ENCODE measurements at places on chromosomes 2 and 18.

DNA sequence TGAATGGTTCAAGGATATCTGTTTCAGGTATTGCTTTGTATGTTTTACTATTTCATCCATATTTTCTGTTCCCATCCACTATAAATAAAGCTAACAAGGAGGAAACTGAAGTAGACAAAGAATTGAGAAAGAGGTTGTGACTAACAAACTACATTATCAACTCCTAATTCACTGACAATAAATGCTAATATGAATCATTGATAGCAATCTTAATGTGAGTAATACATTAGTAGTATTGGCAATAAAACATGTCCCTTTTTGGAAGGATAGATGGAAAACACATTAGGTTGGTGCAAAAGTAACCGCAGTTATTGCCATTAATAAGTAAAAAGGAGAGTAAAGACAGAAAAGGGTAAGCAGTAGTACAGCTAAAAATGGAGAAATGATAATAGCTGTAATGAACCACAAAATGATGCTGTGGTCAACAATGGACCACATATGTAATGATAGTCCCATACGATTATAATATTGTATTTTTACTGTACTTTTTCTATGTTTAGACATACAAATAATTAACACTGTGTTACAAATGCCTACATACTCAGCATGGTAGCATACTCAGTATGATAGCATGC lies 104.7 kb downstream of the THADA start:
- DNase-seq, result no peak

GRCh38 chr2:96024336-96025193 lies 10.2 kb downstream of the GPAT2 start:
- no peak for DNase-seq

- DNase-seq, result no peak
Observed at GRCh38 chr2:72155151-72155550, 7.5 kb upstream of the CYP26B1 start.

GRCh38 chr2:238921681-238922319 lies 73.9 kb downstream of the TWIST2 start:
- no peak for DNase-seq

- DNase-seq, result no peak
Observed at GRCh38 chr2:20425884-20426283, 21.0 kb upstream of the RHOB start.

GRCh38 chr2:42072349-42073118 lies 24.7 kb downstream of the PKDCC start:
- DNase-seq, result no peak

- DNase-seq, result no peak
Observed at GRCh38 chr18:47716632-47717185, 213.8 kb downstream of the SMAD2 start.

DNA sequence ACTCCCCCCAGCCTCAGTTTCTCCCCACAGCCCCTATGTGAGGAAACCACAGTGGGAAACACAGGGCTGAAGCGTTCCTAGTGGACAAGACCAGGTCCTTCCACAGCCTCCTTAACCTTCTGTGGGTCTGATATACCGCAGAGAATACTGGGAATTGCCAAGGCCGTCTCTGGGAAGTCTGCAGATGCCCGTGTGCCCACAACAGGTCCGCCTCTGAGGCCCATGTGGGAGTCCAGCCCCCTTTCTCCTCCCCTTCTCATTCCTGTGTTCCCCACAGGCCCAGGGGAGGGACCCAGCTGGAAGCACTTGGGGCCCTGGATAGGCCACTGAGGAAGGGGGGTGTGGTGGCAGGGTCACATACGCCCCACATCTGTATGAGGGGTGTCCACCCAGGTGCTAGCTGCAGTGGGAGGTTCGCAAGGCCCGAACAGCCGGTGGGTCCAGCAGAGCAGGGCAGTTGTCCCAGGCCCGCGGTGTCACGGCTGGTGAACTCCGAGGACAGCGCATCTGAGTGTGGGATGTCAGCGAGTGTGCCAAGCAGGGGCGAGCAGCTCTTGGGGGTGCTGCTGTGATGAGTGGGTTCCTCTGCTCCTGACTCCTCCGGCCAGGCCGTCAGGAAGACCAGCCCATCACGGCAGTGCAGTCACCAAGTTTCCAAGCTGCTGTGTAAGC lies 2.4 kb upstream of the KCNIP3 start:
- no peak for DNase-seq

DNA sequence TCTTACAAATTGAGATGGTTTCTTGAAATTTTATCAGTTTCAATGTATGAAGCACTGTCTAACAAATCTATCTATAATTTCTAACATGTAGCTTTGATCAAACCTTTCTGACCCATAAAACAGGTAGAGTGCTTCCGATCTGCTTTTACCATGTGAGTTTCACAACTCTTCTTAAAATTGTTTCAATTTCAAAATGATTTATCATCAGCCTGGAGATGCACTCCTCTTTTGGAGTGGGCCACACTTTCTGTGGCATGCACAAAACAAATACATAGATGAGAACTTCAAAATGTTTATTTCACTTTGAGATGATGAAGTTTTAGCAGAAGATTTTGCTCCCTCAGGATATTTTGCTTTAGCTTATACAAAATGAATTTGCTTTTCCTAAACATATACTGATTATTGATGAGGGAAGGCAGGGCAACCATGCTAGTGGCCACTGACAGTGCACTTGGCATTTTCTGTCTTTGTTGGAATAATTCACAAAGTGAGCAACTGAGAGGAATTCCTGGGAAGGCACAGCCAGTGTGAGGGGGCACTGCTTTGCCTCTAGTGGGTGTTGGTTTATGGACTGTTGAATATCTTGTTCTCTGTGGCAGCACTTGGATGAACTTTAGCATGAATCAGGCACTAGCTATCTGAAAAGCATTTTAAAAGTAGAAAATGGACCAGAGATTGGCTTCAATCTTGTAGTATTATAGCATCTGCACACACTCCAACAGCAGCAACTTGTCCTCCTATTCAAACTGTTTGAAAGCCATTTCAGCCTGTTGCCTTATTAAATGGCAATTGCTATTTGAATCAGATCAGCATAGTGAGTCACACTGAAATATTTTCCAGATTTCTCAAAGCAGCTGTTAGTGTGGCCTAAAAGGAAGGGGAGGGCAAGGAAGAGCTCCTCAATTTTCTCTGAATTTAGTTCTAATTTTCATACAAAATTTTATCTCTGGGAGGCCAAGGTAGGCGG lies 193.2 kb downstream of the CCDC85A start:
- no peak for DNase-seq

GRCh38 chr18:14974088-14974487 lies 226.1 kb downstream of the ANKRD30B start:
- no peak for DNase-seq

GRCh38 chr2:213251618-213252017 lies 32.6 kb upstream of the SPAG16 start:
- peak; percentile 43 for DNase-seq

GRCh38 chr2:144274131-144274530 lies 245.8 kb downstream of the ZEB2 start:
- no peak for DNase-seq

- no peak for DNase-seq
Observed at GRCh38 chr2:205967391-205968075, 118.4 kb downstream of the INO80D start.

DNA sequence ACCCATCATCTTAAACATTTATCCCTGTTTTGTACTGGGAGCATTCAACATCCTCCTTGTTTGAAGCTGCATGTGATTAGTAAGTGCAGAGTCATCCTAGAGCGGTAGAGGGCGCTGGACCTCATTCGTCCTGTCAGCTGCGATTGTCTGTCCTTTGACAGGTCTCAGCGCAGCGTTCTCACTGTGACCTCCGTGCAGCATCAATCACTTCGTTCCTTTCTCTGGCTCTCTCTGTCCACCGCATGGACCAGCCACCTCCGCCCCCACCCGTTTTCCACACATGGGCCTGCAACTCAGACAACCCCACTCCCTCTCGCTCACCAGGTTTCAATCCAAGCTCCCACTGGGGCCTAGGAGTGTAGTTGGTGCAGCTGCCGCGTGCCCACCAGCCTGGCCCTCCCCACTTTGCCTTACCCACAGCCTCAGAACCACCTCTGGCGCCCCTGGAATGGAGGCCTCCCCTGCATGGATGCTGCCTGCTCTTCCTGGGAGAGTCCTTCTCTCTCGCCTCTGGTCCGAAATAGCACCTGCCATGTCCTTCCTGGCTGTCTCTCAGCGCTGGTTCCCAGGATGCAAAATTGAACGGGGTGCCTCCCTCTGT lies 90.5 kb downstream of the NDUFA10 start:
- peak; percentile 32 for DNase-seq

GRCh38 chr2:188963741-188964140 lies 10.4 kb upstream of the COL3A1 start:
- DNase-seq, result no peak

GRCh38 chr2:170101789-170102188 lies 76.2 kb upstream of the MYO3B start:
- DNase-seq, result no peak

DNA sequence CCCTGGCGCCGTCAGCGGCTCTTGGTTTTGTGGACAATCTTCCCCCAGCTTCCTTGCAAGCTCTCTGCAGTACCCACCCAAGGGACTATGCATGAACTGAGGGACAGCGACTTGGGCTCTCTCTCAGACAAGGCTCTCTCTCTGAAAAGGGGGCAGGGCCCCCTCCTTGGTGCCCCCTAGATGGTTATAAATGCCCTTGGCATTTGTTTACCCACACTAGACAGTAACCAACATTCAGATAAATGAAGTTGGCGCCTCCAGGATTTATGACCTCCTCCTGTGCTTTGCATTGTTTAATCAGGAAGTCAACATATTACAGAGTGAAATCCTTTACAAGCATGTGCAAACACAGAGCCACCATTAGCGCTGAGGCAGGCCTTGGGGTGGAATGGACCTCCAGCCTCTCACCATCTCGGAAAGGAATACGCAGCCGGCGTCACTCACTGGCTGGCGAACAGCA lies 547.4 kb upstream of the ID2 start:
- DNase-seq, result no peak

DNA sequence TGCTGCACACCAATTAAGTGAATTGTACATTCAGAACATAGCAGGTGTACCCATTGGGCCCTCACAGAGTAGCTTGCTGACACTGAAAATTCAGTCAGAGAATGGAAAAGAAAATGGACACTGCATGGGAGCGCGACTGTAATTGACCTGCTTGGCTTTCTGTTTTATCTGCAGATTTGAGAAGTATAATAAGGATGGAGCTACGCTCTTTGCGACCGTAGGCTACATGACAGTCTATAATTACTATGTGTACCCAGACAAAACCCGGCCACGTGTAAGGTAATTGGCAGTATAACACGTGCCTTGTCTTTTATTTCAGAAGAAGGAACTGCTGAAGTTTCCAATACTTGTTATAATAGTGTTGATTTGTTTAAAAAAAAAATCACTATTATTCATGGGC lies 33.5 kb upstream of the METAP1D start:
- DNase-seq, result peak; percentile 100

DNA sequence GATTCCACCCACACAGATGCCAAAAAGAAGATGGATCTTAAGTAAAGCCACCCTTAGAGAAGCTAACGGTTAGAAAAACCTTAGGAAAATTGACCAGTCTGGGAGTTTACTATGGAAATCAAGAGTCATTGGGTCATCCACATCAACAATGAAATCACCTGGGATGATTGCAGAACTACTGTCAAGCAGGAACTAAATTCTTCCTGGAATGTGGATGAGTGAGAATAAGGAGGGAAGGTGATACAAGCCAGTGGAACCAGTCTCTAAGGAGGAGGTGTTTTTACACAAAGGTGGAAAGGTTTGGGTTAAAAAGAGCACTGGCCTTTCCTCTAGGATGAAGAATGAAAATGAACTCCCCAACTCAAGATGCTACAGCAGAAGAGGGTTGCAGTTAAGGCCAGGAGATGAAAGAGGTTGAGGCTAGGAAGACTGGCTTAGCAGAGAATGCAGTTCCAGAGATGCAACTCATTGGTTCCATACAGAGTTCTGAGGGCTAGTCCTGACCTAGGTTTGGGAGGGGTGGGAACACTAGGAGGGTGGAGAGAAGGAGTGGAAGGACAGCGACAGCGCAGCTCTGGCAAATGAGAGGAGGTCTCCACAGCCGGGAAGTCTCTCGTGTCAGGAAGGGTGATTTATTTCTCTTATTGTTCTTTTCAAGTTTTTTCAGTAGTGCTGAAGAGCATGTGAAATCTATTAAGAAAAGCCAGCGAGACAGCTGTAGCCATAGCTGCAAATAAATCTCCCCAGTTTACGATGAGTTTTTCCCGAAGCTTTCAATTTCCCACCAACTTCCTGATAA lies 27.7 kb upstream of the KDM3A start:
- no peak for DNase-seq

DNA sequence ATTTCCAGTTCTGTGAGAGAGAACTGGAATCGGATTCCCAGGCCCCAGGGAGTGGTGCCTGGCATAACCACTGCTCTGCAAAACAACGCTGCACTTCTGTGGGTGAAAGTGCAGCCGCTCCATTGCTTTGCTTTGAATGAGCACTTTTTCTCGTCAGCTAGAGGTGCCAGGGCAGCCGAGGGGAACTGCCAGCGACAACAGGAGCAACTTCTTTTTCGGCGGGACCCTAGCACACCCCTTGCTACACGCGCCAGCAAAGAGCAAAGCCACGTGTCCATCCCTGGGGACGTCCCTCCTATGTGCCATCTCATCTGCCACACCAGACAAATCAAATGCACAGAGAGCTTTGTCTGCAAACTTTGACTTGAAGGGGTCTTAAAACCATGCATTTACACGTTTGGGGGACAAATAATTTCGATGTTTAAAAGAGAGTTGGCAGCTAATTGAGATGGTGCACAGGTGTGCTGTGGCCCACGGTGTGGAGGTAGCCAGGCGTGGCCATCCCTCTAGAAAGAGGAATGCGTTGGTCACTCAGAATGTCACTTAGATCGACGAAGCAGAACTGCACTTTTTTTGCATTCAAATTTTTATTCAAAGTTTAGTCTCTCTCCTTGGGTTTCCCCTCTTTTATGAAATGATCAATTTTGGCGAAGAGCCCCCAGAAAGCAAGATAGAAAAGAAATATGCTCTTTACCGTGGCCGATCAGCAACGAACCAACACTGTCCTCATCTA lies 151.8 kb downstream of the MBP start:
- DNase-seq, result no peak

DNA sequence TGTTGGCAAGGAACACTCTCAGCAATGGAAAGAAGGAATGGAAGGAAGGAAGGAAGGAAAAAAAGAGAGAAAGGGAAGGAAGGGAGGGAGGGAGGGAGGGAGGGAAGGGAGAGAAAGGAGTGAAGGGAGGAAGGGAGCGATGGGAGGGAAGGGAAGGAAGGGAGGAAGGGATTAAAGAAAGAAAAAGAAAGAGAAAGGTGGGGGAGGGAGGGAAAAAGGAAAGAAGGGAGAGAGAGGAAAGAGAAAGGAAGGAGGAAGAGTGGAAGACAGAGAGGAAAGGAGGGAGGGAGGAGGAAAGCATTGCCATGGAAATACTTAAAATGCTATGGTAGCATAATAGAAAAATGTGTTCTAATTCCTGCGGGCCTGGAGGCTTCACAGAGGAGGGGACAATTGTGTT lies 22.4 kb downstream of the TTR start:
- DNase-seq, result no peak

GRCh38 chr2:104402825-104403224 lies 451.1 kb upstream of the POU3F3 start:
- no peak for DNase-seq

- DNase-seq, result no peak
Observed at GRCh38 chr2:170291474-170291873, 113.5 kb downstream of the MYO3B start.
